ENCODE measurements at places on chromosomes 1 and 21.
A peak's percentile ranks its signal among the peaks of the same experiment; 100 is the strongest.

- DNase-seq = no peak
These were observed 181.0 kb downstream of the DHRS3 start for GRCh38 chr1:12436817-12437599.

DNA sequence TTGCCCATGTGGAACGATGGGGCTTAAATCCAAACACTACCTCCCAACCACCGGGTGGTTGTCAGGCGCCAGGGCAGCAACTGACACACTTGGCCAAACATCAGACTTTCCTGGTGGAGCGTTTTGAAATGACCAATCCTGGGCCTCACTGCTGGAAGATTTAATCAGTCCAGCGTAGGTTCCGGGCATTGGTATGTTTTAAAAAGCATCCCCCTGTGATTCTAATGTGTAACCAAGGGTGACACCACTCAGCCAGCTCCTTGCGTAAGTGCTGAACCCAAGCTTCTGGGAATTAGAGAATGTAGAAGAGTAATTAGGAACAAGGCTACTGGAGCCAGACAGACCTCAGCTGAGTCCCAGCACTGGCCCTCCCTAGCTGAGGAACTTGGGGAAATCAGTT is 44.8 kb upstream of the KAZN start:
- no peak for DNase-seq

DNA sequence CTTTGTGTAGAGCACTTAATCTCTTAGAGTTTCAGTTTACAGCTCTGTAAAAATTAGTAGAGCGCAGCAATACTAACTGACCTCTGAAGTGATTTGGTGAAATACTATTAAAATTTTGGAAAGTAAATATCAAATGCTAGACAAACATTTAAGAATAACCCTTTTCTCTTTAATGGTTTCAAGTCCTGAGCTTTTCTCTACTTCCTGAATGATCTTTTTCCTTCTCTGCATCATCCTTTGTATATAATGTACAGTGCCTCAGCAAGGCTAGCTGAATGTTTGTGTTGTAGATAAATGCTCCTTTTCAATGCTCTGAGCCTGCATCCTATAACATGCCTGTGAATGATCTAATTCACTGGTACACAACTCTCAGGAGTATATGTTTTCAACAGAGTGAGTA is 272.9 kb downstream of the ADGRL2 start:
- DNase-seq = no peak

DNA sequence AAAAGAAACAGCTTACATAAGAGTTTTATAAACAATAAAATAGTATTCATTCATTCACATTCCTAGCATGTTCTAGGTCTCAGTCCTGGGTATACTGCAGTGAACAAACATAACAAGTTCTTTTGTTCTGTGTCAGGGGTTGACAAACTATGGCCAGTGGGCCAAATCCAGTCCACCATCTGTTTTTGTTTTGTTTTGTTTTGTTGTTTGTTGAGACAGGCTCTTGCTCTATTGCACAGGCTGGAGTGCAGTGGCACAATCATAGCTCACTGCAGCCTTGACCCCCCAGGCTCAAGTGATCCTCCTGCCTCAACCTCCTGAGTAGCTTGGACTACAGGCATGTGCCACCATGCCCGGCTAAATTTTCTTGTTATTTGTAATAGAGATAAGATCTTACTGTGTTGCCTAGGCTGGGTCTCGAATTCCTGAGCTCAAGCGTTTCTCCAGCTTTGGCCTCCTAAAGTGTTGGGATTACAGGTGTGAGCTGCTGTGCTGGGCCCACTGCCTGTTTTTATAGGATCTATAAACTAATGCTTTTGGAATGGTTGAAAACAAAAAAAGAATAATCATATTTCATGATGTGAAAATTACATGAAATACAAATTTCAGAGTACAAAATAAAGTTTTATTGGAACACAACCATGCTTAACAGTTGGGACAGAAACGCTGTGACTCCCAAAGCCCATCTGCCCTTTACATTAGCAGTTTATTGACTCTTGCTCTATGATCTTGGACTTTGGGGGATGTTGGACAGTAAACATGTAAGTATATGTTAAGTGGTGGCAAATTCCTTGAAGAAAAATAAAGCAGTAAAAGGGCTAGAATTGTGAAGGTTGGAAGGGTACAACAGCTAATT is 17.9 kb downstream of the CAPZA1 start:
- DNase-seq = no peak

DNA sequence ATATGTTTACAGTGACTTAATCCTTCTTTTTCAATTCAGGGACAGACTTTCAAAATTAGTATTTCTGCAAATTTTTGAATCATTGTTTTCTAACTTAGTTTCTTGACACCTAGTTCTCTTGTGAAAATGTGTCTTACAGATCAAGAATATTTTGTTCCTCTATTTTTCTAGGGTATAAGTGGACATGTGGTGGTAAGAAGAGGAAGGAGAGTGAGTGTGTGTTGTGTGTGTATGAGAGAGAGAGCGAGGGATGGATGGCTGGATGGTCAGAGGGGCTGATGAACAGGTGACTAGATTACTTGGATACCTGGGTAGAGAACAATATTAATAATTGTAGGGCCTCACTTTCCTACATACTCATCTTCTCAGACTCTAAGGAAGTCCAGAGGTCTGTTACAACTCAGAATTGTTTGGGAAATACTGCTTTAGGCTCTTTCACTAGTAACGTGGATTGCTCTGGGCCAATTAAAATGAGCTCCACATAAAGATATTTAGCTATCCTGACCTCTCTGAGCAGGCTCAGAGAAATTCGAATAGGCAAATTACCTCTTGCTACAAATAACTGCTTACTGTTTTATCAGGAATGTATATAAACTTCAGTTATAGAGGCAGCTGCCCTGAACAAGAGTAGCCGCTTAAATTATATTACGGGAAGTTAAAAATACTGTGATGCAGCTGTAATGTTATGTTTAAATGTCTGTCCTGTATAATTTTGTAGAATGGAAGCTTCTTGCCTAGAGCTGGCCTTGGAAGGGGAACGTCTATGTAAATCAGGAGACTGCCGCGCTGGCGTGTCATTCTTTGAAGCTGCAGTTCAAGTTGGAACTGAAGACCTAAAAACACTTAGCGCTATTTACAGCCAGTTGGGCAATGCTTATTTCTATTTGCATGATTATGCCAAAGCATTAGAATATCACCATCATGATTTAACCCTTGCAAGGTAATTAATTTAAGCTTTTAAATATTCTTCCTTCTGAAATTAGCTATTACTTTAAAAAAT is 19.7 kb downstream of the GPSM2 start:
- DNase-seq = peak; percentile 39

DNA sequence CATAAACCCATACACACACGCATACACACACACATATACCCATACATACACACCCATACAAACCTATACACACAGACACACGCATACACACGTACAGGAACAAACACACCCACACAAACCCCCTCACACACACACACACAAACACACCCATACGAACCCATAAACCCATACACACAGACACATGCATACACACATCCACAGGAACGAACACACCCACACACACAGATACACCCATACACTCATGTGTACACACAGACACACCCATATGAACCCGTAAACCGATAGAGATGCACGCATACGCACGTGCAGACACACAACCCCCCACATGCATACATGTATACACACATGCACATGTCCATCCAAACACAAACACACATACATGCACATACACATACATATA is 9.5 kb downstream of the WNT9A start:
- no peak for DNase-seq

GRCh38 chr21:45322960-45323461 is 35.3 kb upstream of the POFUT2 start:
- DNase-seq = peak; percentile 75

DNA sequence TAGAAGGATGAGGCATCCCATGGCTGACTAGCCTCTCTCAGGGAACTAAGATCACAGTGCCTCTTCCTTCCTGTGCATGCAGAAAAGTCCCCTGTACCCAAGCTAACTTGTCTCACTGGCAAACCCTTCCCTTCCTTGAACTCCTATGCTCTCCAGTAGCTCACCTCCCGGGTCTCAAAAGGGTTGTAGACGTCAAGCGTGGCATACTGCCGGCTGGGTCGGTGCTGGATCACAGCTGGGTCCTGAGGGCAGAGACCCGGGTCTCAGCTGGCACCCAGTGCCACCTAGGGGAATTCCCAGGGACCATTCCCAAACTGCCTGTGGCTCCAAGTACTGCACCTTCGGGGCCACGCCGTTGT is 688 bp downstream of the SCAMP3 start:
- DNase-seq = no peak

DNA sequence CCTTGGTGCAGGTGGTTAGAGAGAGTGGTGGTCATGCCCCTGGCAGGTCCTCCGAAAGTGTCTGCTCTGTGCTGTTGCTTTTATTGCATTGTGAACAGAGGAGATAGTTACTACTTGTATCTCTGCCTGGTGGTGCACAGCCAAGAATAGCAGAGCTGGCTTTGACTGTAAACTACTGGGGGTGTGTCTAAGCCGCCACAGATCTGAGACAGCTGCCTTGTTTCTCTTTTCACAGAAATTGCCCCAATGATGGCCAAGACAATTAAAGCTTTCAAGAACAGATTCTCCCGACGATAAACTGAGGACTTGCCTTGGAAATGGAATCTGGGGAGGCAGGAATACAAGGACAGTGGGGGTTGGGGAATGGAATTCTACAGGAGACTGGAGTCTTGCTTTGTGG is 16.0 kb downstream of the ELOA start:
- no peak for DNase-seq

DNA sequence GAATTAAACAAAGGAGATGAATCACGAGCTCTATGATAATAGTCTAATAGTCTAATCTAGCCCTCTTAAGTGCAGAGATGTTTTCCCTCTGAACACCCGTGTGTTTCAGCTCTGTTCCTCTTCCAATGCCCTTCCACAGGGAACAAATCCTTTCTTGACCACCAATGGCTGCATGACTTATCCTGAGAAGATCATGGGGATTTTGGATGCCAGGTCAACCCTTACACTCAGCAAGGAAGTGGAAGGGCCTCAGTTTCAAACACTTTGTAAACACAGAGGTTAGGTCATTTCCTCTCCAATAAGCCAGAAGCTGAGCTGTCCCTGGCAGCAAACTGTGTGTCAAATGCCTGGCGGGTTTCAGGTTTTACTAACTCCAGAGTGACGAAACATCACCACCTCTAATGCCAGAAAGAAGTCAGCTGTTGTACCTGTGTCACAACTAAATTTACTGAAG is 200.0 kb downstream of the GABPA start:
- DNase-seq = peak; percentile 89

- no peak for DNase-seq
These were observed 44.3 kb downstream of the ERICH3 start for GRCh38 chr1:74629283-74629682.

GRCh38 chr21:45631540-45631939 is 12.0 kb upstream of the PCBP3 start:
- DNase-seq = no peak

DNA sequence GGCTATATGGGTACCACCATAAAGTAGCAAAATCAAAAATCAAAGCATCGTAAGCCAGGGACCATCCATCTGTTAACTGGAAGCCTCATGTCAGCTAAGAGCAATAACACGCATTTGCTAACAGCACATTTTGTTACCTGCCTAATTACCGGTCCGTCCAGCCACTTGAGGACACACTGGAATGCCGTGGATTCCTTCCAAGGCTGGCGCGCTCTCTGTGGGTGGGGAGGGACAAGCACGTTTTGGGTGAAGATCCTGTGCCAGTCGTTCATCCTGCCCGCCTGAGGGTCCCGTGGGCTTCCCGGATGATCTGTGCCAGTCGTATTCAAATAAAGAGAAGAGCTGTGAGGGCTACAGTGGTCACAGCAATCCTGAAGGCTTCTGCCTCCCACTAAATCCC is 6.2 kb downstream of the NPHP4 start:
- no peak for DNase-seq

GRCh38 chr1:8782001-8782620 is 35.3 kb downstream of the RERE start:
- no peak for DNase-seq

DNA sequence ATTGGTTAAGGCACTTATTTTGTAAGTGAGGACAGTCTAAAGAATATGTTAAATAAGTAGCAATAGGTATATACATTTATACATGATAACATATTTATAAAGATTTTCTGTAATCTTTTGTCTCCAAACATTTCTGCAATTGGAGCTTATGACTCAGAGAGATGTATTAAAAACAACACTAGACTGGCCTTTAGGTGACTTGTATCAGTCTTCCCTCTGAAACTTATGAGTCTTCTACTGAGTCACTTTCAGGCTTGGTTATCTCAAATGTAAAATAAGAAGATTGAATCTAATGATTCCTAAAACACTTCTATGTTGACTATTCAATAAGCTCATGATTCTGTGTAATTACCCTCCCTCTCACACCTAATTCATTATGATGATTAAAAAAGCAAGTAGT is 672.6 kb upstream of the NEGR1 start:
- no peak for DNase-seq

DNA sequence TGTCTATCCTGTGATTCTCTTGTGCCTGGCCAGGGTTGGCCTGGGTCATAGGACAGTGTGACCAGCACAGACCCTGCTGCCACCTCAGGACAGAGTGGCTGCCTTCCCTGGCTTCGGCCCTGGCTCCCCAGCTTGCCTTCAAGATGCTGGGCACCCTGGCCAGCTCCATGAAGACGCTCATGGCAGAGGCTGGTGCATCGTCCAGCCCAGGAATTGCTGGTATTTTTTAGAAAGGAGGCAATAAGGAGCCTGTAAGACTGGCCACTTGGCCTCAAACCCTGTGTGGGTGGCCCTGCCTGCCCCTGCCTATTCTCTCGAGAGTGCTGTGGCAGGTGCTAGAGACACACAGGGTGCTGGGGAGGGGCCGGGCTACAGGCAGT is 70.4 kb upstream of the ACTRT2 start:
- no peak for DNase-seq
